ENCODE measurements at places on chromosomes 4 and X.

- no peak for DNase-seq
Observed at GRCh38 chr4:107292979-107293378, 256.9 kb upstream of the DKK2 start.

GRCh38 chr4:16503421-16504100 lies 277.3 kb upstream of the TAPT1 start:
- DNase-seq, result no peak

GRCh38 chr4:114698231-114698630 lies 99.6 kb downstream of the UGT8 start:
- DNase-seq, result no peak

DNA sequence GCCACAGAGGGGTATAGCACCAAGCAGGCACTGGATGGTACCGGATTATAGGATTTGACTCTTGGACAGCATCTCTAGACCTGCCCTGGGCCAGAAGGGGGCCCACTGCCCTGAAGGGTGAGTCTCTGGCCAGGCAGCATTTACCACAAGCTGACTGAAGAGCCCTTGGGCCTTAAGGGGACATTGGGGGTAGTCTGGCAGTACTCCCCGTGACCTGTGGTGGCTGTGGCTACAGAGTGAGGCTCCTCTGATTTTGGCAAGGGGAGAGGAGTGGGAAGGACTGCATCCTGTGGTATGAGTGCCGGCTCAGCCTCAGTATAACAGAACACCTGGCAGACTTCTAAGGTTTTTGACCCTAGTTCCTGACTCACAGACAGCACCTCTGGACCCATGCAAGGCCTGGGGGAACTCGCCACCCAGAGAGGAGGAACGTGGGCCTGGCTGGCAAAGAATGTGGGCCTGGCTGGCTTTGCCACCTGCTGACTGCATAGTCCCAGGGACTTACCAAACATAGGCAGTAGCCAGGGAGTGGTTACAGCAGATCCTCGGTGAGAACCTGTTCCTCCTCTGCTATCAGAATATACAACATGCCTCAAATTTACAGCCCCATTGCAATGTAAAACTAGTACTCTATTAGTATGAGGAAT lies 48.1 kb downstream of the ABCB7 start:
- no peak for DNase-seq

DNA sequence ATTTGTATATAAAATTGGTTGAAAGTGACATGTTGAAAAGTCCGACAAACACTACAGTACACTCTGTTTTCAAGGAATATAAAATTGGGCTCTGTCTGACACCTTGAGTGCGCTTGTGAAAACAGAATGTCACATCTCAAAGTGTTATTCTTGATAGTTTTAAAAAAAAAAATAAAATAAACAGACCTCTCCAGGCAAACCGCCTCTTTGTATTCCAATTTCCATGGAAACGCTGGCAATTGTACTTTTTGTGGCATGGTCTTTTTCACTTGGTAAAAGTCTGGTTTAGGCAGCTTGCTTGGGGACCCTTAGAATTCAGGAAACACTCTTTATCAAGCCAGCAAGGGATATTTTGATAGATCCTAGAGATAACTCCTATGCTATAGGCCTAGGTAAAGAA lies 302.5 kb downstream of the RAB28 start:
- DNase-seq, result no peak

DNA sequence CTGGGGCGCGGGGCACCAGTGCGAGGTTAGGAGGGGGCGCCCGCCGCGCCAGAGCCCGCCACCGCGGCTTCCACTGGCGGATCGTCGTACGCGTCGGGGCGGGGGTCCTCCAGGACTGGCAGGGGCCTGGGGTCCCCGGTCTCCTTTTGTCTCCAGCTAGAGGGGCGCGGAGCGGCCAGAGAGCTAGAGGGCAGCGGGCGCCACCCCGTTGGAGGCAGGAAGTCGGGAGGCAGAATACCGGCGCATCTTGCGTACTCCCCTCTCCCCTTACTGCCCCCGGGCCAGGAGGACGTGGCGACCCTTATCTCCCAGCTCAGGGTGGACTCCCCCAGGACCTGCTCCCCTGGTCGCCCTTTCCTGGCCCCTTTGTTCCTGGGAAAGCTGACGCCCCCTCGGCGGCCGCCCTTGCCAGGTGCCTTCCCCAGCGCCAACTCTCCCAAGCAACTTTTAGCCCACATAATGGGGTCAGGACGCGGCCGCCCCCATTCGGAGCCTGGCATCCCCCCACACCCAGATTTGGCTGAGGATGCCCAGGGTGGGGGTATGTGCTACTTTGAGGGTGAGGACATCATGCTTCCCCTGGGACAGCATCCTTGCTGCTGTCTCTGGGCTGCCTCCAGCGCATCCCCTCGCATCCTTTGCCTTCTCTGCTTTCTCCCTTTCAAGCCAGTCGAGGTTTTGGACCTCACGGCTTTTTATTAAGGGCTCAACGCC lies 933 bp downstream of the CNKSR2 start:
- DNase-seq, result no peak

DNA sequence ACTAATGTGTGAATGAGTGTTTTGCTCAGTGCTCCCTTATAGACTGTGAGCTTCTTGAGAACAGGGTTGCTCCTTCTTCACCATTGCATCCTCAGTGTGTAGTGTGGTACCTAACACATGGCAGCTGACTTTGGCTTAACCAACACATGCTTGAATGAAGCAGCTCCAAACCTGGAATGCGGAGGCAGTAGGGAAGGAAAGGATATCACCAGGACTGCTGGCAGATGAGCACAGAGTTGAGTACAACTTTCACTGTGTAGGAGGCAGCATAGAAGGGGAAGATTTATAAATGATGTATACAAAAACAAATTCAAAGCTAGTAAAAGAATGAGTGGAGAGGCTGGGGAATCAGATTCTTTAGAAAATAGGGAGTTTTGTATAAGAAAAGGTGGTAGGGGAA lies 174.3 kb downstream of the SLIT2 start:
- no peak for DNase-seq

GRCh38 chr4:10153161-10153560 lies 36.6 kb upstream of the WDR1 start:
- DNase-seq, result no peak

DNA sequence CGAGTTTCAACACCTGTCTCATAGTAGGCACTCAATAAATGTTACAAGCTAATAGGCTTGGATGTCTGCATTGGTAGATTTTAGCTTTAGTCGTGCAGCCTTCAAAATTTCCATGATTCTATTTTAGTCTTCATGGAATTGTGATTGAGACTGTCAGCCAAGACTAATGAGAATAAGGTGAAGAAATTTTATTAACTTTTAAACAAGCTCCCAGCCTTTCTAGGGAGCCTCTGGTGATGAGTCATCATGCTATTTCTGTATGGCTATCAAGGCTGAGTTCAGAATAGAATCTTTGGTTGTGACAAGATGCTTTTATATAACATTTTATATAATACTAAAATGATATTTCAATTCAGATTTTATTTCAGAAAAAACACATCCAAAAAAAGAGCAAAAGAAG lies 685.8 kb downstream of the GABRG1 start:
- DNase-seq, result no peak

DNA sequence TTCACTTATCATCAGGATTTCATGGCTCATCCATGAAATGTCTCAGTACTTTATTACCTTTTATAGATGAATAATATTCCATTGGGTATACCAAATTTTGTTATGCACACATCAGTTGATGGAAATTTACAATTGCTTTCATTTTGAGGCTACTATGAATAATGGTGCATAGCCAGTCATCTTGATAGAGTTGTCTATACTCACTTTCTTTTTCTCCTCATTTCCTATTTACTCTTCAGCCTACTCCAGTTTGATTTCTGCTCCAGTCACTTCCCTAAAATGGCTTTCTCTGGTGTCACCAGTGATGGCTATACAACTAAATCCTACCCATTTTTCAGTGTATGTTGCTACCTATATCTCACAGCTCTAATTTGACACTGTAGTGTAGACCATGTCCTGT lies 743.5 kb upstream of the MAGEB2 start:
- no peak for DNase-seq
